ENCODE measurements at places on chromosomes 7 and 10.

DNA sequence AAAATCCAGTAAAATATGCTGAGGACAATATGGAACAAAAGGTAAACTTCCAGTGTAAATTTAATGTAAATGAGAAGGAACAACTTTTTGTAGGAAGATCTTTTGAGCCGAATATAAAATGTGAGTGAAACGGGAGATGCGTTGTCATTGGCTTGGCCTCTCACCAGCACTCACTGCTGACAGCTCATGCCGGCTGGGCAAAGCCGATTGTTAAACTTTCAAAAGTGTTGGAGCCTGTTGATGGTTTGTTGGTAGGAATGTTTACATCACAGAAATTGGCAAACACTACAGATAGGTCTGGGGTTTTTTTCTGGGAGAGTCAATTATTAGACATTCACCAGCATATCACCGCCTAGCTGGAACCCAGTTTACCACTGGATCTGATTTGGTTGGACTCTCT, 6.1 kb downstream of the PSTK start:
- DNase-seq = no peak

DNA sequence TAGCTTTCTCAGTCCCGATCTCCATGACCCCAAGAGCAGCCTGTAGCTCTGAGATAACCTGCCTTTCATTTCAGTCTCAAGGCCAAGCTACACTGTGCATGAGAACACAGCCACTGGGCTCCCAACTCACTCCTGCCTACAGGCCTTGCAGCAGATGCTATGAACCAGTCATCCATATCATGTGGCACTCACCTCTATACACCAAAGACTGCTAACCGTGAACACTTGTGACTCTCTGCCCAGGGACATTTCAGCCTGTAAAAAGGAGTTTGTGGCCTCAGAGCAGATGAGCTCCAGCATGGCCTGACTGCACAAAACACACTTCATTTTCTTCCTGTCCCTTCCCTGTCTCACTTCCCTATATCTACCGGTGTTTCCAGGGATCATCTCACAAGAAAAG, 56.9 kb upstream of the NPY start:
- no peak for DNase-seq

DNA sequence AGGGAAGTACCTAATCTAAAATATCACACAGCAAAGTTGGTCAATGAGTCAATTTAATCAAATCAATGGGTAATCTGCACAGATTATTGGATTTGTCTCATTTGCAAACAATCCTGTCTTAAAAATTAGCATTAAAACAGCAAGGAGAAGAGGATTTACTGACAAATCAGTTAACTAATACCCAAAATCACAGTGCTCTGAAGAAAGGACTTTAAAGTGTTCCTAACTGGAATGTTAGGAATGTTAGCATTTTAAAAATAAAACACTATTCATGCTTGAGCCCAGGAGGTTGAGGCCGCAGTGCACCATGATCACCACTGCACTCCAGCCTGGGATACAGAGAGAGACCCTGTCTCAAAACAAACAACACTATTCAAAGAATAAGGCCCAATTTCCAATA, 83.1 kb downstream of the CHCHD3 start:
- DNase-seq = no peak

DNA sequence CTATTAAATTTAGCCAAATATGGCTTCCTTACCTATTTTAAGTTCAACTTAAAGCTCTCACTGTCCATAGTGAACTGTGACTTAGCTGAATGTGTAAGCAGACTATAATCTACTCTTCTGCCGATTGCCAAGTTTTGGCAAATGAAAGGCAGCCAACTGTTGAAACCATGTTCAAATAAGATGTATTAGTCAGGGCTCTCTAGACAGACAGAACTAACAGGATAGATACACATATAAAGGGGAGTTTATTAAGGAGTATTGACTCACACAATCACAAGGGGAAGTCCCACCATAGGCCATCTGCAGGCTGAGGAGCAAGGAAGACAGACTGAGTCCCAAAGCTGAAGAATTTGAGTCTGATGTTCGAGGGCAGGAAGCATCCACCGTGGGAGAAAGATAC, 837.7 kb upstream of the AUTS2 start:
- no peak for DNase-seq

- no peak for DNase-seq
These were observed 16.3 kb upstream of the GJD4 start for GRCh38 chr10:35588836-35589235.

GRCh38 chr7:71987200-71987767, 424.9 kb downstream of the CALN1 start:
- no peak for DNase-seq

GRCh38 chr10:570628-571163, 118.8 kb downstream of the DIP2C start:
- no peak for DNase-seq

DNA sequence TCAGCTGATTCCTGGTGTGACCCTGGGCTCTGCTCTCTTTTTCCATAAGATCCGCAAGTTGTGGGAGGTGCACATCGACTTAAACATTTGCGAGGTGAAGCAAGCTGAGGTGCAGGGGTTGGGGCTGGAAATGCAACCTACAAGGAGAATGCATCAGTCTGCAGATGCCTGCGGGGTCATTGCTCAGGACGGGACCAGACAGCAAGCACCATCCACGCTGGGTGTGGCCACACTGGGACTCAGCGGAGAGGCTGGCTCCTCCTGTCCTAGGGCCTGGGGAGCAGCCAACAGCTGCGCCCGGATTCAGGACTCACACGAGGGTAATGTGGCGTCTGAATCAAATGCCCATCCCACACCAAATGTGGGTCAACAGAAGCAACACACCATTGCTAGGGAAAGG, 33.8 kb downstream of the STK32C start:
- DNase-seq = no peak

- peak; percentile 89 for DNase-seq
These were observed 29.5 kb upstream of the PFKFB3 start for GRCh38 chr10:6173203-6173602.

DNA sequence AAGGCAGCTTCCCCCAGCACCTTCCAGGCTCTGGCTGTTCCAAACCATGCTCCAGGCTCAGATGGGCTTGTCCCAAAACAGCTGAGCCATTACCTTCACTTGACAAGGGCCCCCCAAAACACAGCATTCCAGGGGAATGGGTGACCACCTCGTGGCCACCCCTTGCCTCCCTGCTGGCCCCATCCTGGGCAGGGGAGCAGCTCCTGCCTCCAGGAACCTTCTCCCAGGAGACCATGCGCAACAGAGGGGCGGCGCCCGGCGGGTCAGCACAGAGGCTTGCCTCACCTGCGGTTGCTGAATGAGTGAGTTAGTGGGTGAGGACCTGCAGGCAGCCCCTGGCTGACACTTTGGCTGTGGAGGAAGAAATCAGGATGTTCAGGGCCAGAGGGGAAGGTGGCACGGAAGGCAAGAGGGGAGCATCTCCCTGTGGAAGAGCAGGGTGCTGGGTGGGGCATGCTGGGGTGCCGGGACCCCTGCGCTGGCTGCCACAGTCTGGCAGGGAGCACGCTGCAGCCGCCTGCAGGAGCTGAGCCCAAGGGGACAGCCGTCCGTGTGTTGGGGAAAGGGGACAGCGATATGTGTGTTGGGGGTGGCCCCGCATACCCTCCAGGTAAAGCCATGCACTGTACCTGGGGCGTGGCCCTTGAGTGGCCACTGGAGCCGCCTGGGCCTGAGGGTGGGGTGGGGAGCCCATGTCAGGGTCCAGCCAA, 54.7 kb downstream of the PWWP2B start:
- DNase-seq = no peak

DNA sequence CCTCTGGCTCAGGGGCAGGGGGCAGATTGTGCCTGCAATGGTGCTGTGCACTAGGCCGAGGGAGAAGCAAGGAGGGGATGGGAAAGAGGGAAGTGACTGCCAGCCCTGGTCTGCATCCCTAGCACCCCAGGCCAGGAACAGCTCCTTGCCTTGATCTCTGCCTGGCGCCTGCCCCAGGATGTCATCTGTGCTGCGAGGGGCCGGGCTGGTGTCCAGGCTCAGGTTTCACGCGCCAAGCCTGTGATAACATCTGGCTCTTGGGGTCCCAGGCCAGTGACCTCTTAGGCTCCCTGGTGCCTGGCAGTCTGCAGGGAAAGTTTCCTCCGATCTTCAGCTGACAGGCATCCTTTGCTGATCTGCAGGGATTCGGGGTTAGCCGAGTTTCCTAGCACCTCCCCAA, 193.5 kb upstream of the GPR26 start:
- no peak for DNase-seq

DNA sequence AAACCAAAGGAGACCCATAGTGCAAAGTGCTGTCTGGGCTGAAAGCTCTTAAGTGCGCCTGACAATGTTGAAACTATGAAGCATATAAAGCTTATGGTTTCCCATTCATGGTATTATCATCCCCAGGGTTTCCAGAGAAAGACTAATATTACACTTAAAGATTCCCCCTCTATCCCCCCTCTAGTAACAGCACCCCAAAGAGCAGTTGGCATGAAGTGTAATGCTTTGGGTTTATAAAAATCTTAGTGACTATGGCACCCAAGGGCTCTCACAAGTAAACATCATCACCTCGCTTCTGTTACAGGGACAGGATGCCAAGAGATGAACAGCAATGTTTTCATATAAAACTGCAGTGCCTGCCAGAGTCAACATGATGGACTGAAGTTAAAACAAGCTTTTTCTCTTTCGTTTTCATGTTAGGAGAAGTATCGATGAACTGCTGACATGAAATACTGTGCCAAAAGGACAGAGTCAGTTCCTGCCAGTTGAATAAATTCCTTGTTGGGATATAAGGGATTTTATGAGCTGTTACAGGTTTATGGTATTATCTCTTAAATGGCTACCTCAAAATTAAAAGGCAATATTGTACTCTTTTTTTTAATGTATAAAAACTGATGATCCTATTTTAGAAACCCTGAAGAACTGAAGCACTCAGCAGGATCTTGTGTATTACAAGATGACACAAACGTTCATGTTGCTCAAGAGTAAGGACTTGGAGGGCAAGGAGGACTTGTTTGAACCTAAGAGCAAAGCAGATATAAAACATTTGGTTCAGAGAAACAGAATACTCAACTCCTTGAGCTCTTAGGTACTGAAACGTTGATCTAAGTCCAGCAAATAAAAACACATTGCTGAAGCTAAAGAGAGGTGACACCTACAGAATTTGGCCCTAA, 203.7 kb upstream of the IMMP2L start:
- no peak for DNase-seq

DNA sequence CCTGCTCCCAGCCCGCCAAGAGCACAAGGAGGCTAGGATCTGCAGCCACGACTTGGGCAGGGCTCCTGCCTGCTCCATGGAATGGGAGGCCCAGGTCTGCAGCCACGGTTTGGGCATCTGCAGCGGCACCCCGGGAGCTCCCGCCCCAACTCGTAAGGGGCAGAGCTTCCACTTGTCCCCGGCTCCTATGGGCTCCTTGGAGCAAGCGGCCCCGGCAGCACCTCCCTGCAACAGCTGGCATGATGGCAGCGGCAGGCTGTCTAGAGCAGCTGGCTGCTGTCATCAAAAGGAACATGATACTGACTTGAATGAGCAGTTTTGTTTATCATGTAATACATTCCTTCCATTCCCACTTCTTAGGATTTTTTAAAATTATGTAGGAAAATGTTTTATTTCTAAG, 684.0 kb upstream of the FOXK1 start:
- DNase-seq = no peak

GRCh38 chr10:6198171-6198570, 4.6 kb upstream of the PFKFB3 start:
- DNase-seq = no peak

GRCh38 chr10:70597856-70598815, 4.4 kb downstream of the PRF1 start:
- no peak for DNase-seq

DNA sequence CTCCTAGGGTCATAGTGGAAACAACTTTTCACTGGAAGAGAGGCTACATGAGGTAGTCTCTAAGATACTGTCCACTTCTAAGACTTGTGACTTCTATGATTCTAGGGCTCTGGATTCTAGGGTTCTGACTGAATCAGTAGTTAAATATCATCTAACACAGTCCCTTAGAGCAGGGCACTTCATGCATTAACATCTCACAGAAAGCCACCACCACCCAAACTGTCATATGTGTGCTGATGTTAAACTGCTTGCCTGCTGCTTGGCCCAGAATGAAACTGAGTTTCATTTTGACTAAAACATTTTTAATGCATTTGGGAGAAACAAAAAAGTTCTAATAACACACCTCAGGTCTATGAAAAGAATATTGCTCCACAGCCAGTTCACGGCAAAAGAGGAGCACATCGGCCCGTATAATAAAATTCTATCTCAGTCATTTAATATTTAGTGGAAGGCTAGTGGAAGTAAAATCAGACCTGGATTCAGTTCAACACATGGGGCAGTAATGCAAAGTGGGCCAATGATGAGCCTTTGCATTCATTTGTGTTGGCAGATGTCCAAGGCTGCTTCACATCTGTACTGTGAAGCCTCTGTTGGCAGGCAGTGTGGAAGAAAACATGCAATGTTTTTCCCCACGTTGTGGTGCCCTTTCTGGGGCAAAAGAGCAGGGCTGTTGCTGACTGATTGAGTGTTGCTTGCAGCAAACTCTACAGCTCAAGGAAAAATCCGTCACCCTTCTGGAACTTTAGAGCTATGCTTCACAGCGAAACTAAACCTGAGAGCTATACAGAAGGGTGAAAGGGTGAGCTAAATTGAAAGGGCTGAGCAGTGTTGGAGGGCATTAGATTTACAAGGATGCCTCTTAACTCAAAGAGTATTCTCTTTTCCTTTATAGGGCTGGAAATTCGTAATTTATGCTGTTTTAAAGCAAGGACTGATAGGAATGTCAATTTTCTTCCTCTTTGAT, 33.5 kb upstream of the AUTS2 start:
- DNase-seq = no peak

- no peak for DNase-seq
These were observed 295.2 kb downstream of the CAMK1D start for GRCh38 chr10:12644380-12645144.

GRCh38 chr7:137538361-137538762, 194.8 kb upstream of the PTN start:
- no peak for DNase-seq

DNA sequence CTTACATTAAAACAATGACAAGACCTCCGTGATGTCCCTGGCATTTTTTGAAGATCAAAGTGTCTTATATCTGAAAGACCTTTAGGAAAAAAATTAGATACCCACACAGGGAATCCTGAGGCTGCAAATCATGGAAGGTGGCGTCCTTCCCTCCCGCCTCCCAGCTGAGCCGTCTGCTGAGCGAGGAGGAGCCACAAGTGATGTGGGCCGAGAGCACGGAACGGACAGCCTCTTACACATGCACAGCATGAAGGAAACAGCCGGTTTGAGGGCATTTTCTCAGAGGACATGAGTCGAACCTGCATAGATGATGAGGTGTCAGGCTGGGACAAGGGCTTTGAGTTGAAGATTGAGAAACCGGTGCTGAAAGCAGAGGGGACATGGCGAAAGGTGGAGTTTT, 163.3 kb downstream of the ADARB2 start:
- DNase-seq = no peak

- DNase-seq = no peak
These were observed 140.3 kb upstream of the EFCAB10 start for GRCh38 chr7:105721571-105722104.
